H1 (cell line): ENCODE measurements at places on chromosomes 3 and 15. TPM values are rescaled to one million over a fixed set of nuclear protein-coding genes. Genes with fewer than 3 reads are reported as not detected.
A peak's percentile ranks its signal among the peaks of the same experiment; 100 is the strongest.

- DNase-seq: no peak
- peaks cover 15% of the 10 kb centered on the region for H3K4me1 ChIP-seq
- H3K4me3 ChIP-seq: peak within 1 kb of the TSS; percentile 94
- peaks cover 33% of the 10 kb centered on the region for H3K27me3 ChIP-seq
Observed at GRCh38 chr3:133895208-133896001, at the start of gene RAB6B. Gene RAB6B (minus strand): TSS chr3:133895882. CDS start chr3:133895466, 416 bp downstream.

- no peak overlapping the region for H3K27ac ChIP-seq
- no peaks in the 10 kb centered on the region for H3K4me1 ChIP-seq
- H3K36me3 ChIP-seq: no peaks in the 10 kb centered on the region
- H3K4me3 ChIP-seq: no peak overlapping the region
- DNase-seq: no peak
- H3K27me3 ChIP-seq: no peaks in the 10 kb centered on the region
Observed at GRCh38 chr3:149411583-149411982, 34.1 kb upstream of the TM4SF1 start.

DNA sequence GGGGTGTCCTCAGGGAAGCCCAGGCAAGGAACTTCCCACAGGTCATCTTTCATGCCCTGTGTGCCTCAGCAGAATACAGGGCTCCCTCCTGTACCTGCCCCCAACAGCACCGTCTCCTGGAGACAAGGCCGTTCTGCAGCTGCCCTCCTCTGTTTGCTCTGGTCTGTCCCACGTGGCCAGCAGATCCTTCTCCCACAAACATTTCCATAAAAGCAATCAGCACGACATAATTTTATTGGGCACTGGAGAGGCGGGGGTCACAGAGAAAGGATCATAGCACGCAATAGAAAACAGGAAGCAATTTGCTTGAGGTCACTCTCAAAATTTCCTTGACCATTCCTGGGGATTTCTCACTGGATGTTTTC, 29.4 kb downstream of the STARD5 start:
- DNase-seq: no peak
- H3K27me3 ChIP-seq: no peaks in the 10 kb centered on the region
- no peak overlapping the region for H3K4me3 ChIP-seq
- H3K36me3 ChIP-seq: no peaks in the 10 kb centered on the region

DNA sequence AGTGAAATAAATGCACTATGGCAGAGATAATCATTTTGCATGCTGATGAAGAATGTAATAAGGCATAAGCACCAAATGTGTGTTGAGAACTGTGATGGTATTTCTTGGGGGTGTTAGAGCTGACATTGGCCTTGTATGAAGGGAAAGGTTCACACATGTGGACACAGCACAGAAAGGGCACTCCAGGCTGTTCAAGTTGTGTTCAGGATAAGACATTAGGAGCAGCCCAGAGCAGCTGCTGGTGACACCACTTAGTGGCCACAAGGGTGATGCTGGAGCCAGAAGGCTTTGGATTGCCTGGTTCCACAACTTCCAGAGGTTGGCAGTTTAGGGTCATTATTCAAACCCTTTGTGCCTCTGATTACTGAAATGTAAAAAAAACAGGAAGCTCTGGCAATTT, 155.4 kb downstream of the GOLGA6L6 start:
- no peaks in the 10 kb centered on the region for H3K4me1 ChIP-seq
- H3K27me3 ChIP-seq: no peaks in the 10 kb centered on the region
- no peak for DNase-seq

Gene MCTP2
- 3.2 and 3.4 TPM in 2 replicates for total RNA-seq

Gene MYZAP
- 0.65 and 0.94 TPM in 2 replicates for total RNA-seq

- H3K27ac ChIP-seq: no peak overlapping the region
- H3K4me1 ChIP-seq: no peaks in the 10 kb centered on the region
- no peak overlapping the region for H3K4me3 ChIP-seq
- no peaks in the 10 kb centered on the region for H3K27me3 ChIP-seq
- DNase-seq: no peak
Observed at GRCh38 chr3:18510947-18511346, 85.8 kb upstream of the SATB1 start.

GRCh38 chr15:63891079-63891767, 57.5 kb upstream of the HERC1 start:
- H3K36me3 ChIP-seq: no peaks in the 10 kb centered on the region
- peaks cover 3% of the 10 kb centered on the region; the same call in 1 of the 2 replicates for H3K4me1 ChIP-seq
- no peak overlapping the region for H3K4me3 ChIP-seq
- peak; percentile 94 for DNase-seq
- no peak overlapping the region for H3K27ac ChIP-seq
- H3K27me3 ChIP-seq: no peaks in the 10 kb centered on the region

- no peaks in the 10 kb centered on the region for H3K36me3 ChIP-seq
- no peak for DNase-seq
- H3K27ac ChIP-seq: no peak overlapping the region
- H3K27me3 ChIP-seq: no peaks in the 10 kb centered on the region
Observed at GRCh38 chr3:52798376-52798977, 3.9 kb downstream of the ITIH3 start.

DNA sequence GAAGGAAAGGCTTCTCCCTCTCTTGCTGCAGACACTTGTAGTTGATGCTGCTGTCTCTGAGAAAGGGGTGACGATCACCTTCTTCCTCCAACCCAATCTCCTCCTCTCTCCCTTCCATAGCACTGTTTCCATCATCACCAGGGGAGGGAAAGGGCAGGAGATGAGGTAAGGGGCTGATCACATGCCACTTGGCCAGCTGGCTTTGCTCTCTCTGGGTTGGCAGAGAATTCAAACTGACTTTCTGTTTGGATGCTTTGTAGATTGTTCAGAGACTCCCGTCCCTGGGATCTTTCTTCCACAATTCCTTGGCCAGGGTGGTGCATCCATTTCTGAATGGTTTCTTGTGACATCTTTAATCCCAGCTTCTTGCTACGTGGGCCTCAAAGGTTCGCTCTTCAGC, 43.2 kb upstream of the ZNF148 start:
- H3K27ac ChIP-seq: no peak overlapping the region
- no peak for DNase-seq
- no peak overlapping the region for H3K4me3 ChIP-seq
- no peaks in the 10 kb centered on the region for H3K4me1 ChIP-seq

Gene TNFAIP8L3
- 0.27 and 0.67 TPM in 2 replicates for total RNA-seq
